ENCODE measurements at places on chromosomes 11 and 22.
A peak's percentile ranks its signal among the peaks of the same experiment; 100 is the strongest.

GRCh38 chr11:68440224-68440623 is 20.3 kb upstream of the PPP6R3 start:
- no peak for DNase-seq

- no peak for DNase-seq
Observed at GRCh38 chr11:132855516-132855915, 676.8 kb downstream of the OPCML start.

- no peak for DNase-seq
Observed at GRCh38 chr11:98155696-98156095, 865.1 kb upstream of the CNTN5 start.

DNA sequence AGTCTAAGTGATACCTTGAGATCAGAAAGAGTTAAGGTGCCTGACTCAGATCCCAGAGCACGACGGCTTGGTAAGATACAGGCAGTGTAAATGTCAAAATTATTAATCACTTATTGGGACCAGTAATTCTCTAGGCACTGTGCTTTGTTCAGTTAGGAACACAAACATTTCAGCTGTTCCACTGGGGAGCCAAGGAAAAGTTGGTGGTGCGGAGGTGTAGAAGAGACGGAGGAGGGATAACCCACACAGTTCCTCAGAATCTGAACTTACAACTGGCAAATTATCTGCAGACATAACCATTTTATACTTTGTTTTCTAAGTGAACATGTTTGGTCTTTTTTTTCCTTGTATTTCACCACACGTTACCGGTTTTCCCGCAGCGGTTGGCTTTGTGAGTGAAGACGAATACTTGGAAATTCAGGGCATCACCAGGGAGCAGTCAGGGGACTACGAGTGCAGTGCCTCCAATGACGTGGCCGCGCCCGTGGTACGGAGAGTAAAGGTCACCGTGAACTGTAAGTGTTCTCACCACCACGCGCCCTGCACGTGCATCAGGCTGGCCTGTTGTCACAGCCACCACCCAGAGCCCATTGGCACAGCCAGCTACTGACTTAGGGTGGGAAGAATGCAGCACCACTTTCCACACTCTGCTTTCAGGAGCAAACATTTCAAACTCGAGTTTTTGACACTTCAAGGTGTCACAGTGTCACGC is 937.0 kb downstream of the NTM start:
- no peak for DNase-seq

GRCh38 chr22:19619144-19620009 is 94.9 kb upstream of the SEPTIN5 start:
- no peak for DNase-seq

DNA sequence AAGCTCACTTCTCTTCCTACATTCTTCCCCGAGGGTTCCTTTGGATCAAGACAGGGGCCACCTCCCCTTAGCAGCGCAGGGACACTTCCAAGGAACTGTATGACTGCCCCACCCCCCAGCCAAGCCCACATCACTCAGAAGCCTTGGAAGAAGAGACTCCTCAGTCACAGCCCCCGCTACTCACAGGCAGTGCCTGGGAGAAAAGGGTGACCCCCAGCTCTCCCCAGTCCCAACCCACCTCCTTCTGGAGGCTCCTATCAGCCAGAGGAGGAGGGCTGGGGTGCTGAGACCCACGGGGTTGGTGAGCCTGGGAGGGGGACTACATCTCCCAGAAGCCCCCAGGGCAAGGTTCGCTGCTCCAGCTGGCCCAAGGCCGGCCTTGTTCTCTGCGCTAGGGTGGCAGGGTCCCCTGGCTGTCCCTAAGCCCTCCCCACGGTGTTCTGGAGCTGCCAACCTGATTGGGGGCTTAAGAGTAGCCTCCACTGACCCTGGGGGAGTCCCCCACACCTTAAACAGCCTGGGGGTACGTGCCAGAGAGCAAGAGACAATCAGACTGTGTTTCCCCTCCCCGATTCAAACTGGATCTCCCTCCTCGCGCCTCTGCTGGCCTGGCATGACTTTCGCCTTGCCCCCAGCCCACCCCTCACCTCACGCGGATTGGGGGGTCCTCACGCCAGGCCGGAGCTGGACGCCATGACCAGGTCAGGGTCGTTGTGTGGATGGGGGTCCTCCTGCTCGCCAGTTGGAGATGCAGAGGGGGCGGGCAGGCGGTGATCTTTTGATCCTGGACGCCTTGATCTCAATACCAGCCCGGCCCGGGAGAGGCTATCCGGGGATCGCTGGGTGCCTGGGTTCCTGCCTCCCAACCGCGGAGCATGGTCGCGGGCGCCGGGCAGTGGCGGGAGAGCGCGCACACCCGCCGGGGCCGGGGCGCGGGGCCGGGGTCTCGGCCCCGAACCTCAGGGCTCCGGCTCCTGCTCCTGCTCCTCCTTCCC is 838 bp downstream of the BCL9L start:
- DNase-seq, result peak; percentile 91

DNA sequence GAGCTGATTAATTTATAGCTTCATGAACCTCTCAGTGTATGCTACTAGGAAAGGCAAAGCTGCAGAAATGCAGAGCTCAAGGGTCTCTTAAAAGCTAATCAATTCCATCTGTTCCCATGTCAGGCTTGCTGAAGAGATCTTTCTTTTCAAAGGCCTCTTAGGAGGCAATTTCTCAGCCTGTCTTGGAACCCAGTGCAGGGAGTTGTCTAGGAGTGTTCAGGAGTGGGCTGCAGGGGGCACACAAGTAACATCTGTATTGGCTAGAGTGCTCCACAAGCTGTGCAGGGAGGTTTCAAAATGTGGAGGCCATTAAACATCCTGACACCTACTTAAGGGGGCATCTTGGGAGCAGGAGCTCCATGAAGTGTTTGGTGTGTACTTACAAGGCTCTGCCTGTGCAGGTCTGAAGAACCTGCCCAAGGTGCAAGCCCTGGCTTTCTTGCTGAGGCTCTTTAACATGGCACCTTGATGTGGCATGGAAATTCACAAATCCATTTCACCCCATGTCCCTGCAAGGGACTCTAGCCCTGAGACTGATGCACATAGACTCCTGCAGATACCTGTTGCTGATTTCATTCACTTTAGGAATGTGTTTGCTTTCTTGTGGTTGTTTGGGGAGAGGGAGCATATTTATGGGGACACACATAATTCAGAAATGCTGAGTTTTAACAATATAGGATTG is 134.7 kb downstream of the ME3 start:
- no peak for DNase-seq

- peak; percentile 77 for DNase-seq
Observed at GRCh38 chr11:450809-451451, 851 bp downstream of the PTDSS2 start.

DNA sequence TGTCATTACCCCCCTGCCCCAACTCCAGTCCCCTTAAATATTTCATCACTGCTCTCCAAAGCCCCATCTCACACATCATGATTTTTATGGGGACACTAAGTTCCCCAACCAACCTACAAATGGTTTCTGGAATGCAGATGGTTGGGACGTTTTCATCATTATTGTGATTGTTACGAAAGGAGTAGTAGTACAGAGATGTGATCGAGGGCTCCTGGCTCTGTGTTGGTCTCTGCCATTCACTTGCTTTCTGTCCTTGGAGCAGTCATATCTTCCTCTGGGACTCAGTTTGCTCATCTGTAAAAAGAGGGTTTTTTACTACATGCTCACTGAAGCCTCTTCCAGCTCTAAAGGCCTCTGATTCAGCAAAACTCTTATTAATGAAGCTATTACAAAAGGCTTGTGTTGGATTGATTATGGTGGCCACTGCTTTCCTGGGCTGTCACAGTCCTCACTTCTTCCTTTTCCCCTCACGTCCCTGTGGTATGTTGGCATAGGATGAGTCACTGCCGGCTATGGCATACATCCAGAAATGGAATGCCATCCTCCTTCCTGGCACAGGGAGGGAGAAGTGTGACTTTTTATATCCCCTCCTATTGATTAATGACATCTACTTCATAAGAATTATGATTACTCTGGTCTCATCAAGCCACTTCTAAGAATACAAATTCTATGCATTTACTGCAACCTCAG is 593.7 kb downstream of the METTL15 start:
- DNase-seq, result no peak

GRCh38 chr11:100072131-100072530 is 615.0 kb upstream of the ARHGAP42 start:
- no peak for DNase-seq

DNA sequence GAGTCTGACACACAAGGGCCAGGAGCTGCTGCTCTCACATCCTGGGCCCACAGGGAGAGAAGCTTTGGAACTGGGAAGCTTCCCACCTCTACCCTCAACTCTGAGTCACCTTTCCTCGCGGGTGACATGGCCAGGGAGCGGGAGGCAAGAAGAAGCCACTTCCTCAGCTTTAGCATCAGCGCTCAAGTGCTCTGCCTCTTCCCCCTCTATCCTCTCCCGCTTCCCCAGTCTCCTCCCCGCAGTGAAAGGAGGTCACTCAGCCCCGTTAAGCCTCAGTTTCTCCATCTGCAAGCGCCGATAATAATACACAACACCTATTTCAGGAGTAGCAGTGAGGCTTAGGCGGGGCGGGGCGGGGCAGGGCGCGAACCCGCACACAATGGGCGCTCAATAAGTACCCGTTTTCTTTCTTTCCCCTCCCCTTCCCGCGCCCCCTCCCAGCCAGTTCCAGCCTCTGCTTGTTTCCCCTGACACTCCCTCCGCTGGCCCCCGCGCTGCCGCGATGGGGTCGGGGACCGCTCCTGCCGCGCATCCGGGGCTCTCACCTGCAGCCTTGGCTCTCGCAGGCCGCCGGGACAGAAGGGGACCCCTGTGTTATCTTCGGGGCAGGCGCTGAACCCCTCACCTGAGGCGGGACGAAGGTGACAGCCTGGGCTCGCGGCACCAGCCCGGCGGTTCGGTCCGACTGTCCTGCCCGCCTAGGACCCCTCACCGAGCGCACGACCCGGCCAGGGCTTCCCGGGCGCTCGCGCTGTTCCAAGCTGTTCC is 892 bp downstream of the GDPD5 start:
- no peak for DNase-seq

DNA sequence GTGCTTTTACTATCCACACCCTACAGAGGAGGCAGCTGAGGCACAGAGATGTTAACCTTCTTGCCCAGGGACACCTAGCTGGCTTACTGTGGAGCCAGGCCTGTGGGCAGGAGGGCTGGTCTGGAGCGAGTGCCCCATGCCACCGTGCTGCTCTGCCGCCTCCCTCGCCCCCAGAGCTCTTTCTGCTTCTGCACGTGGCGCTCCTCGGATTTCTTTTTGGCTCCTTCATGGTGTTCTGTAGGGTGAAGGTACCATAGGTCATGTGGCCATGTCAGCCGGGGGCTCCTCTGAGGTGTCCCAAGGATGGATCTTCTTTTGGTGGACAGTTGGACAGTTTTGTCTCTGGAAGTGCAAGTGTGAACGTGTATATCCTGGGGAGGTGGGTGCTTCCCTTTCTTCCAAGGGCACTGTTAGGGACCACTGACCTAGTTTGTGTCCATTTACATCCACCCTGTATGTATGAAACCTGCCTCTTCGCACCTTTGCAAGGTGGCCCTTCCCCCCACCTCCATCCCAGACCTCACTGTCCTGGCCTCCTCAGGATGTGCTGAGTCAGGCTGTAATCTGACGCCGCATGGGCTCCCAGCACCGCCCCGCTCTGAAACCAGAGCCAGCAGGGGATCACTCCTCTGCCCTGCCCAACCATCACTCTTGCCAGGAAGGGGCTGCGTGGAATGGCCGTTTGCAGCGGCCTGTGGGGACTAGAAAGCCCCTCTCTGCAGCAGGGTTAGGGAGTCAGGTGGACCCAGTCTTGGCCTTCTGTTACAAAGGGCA is 31.7 kb downstream of the POLR3H start:
- DNase-seq, result peak; percentile 54

DNA sequence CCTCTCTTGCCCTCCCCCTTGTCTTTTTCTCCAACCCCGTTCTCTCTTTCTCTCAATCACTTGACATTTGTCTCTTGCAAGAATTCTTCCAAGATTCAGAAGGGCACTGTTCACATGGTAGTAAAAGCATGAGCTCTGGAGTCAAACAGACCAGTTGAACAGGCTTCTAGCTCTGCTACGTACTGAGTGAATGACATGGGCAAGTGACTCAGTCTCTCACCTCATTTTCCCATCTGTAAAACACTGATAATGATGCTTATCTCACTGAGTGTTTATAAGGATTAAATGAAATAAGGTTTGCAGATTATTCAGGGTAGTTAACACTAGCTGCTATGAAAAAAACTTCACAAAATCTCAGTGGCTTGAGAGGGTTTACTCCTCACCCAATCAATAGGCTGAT is 5.9 kb upstream of the IL10RA start:
- DNase-seq, result no peak

DNA sequence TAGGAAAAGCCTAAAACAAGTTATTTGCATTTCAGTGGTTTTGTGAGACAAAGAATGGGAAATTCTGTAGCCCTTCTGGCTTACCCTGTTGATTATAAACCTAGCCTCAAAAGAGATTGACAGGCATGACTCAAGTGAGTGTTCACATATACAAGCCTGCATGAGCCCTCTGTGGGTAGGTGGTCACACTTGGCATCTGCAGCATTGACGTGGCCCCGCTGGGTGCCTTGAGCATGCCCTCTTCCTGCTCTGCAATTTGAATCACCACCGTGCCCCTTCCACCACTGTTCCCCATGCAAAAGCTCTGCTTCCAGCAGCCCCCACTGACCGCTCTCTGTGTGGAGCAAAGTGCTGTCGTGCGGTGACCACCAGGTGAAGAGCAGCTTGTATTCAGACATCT is 21.0 kb upstream of the ADSL start:
- no peak for DNase-seq
